ENCODE measurements at places on chromosomes 13 and 19. TPM values are rescaled to one million over a fixed set of nuclear protein-coding genes. Genes with fewer than 3 reads are reported as not detected.
A peak's percentile ranks its signal among the peaks of the same experiment; 100 is the strongest.

GRCh38 chr19:16078759-16079707 lies 2.7 kb downstream of the TPM4 start:
- DNase-seq: peak; percentile 90

DNA sequence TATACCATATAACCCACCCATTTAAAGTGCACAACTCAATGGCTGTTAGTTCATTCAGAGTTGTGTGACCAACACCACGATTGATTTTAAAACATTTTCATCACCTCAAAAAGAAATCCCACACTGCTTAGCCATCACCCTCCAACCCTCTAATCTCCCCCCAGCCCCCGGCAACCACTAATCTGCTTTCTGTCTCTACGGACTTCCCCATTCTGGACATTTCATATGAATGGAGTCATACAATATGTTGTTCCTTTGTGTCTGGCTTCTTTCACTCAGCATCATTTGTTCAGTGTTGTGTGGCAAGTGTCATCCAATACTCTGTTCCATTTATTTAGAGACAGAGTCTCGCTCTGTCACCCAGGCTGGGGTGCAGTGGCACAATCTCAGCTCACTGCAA lies 4.0 kb upstream of the PNMA8B start:
- no peak for DNase-seq

The DHDH gene
- 3.3 TPM for total RNA-seq

The ZNF581 gene
- 119 TPM for total RNA-seq

The APOE gene
- total RNA-seq: 1.3 TPM

The NANOS3 gene
- not detected for total RNA-seq

GRCh38 chr13:45786293-45786920 lies 65.1 kb downstream of the SIAH3 start:
- no peak for DNase-seq

GRCh38 chr13:71867131-71867814 lies at the start of gene DACH1:
DACH1 (minus strand) TSS chr13:71867204.
- DNase-seq: no peak

DNA sequence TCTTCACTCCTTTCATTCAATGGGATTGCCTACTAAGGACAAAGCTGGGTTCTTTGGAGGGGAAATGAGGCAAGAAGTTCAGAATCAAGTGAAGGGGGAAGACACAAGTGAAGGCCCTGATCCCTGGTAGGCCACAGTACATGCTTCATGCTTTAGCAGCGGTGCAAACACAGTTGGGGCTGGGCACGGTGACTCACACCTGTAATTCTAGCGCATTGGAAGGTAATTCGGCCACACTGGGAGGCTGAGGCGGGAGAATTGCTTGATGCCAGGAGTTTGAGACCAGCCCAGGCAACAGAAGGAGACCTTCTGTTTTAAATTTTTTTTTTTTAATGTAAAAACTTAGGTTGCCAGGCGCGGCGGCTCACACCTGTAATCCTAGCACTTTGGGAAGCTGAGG lies 23.4 kb upstream of the GATAD2A start:
- DNase-seq: no peak

The ZNF112 gene
- total RNA-seq: not detected

GRCh38 chr19:49327878-49328544 lies 3.0 kb upstream of the SLC6A16 start:
- peak; percentile 96 for DNase-seq

The PIAS4 gene
- total RNA-seq: 55.1 TPM

The MZF1 gene
- 20.1 TPM for total RNA-seq

GRCh38 chr19:45276284-45276687 lies 25.2 kb downstream of the MARK4 start:
- DNase-seq: peak; percentile 50

The RHPN2 gene
- total RNA-seq: 4.3 TPM

- DNase-seq: no peak
These were observed 391.6 kb downstream of the PCDH20 start for GRCh38 chr13:61024046-61024445.

The SIGLEC8 gene
- not detected for total RNA-seq

- DNase-seq: no peak
These were observed 42.7 kb downstream of the SLAIN1 start for GRCh38 chr13:77740097-77740735.

DNA sequence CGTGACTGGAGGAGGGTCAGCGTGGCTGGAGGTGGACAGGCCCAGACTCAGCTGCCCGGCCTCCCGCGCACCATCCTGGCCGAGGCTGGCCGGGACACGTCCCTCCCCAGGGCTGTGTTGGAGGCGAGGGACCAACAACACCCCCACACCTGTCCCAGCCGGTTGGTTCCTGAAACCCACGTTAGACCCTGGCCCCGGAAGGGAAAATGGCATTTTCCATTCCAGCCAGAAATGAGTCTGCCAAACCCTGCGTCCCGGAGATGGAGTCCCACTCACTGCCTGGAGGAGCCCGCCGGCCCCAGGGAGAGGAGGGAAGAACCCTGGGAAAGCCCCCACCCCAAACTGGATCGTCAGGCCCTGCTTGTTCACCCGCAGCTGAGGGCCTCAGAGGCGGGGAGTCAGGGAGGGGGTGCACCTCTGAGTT lies 4.8 kb upstream of the WDR18 start:
- DNase-seq: no peak

DNA sequence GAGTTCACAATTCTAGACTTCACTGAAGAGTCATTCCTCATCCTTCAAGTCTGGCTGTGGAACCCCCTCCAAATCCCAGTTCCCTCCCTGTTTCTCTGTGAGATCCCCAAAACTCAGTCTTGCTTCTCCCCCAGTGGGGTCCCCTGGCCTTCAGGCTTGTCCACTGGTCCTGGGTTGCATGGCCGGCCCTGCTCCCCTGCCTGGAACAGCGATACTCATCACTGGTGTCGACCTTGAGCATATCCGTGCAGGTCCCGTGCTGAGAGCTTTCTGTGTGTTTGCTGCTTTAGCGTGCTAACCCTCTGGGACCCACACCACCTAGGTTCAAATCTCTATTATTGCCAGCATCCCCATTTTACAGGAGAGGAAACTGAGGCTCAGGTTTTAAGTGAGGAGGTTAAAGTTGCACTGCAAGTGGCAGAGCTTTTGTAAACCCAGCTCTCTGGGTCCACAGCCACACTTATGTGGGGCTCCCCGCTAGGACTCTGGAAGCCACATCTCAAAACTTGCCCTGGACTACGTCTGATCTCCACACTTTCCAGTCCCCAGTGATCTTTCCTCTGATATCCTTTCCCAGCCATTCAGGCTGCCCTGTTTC lies 15.5 kb downstream of the LIPE start:
- no peak for DNase-seq

The C5AR1 gene
- 0.11 TPM for total RNA-seq

DNA sequence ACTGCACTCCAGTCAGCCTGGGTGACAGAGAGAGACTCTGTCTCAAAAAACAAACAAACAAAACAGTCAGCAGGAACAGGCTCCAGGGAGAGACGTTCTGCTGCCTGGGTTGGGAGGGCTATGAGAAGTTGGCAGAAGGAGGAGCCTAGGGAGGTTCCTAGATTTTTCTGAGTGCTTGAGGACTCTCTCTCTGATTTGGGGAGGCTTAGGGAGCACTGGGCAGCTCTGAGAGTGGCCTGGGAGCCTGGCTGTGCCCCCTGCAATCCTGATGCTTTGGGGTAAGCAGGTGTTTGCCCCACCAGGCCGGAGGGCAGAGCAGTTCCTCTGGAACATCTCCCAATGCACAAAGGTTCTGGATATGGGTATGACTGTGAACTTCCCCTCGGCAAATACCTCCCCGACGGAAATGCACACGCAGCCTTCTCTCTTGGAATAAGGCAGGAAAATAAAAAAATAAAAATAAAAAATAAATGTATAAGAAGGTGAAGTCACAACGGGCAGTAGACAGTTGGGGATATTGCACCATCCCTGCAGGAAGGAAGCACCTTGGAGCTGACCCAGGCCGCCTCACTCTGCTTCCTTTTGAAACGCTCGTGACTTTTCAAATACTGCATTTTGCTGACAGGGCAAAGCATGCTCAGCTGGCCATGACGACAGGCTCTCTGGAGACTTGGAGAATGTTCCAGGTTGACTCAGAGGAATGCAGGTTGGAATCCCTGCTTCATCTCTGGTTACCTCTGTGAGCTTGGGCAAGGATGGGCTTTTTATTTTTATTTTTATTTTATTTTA lies 26.5 kb upstream of the HOMER3 start:
- no peak for DNase-seq

DNA sequence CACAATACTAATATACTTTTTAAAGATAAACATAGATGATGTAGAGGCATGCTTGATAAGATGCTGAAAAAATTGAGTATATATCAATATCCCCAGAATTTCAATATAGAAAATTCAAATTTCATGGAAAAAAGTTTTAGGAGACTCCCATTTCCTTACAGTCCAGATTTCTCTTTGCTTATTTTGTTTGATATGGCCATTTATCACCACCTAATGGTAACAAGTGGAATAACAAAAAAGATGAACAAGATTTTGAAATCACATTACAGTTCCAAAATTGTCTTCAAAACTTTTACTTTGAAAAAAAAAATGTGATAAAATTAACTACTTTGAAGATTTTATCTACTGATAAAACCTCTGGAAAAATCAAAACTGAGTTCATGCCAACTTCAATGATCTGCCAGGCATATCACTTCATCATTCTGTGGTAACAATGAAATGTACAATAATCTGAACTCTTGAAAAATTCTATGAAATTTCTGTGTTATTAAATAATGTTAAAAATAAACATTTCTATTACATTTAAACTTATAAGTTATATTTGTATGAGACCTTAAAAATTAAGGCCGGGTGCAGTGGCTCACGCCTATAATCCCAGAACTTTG lies 17.5 kb downstream of the MIPEP start:
- DNase-seq: peak; percentile 60

DNA sequence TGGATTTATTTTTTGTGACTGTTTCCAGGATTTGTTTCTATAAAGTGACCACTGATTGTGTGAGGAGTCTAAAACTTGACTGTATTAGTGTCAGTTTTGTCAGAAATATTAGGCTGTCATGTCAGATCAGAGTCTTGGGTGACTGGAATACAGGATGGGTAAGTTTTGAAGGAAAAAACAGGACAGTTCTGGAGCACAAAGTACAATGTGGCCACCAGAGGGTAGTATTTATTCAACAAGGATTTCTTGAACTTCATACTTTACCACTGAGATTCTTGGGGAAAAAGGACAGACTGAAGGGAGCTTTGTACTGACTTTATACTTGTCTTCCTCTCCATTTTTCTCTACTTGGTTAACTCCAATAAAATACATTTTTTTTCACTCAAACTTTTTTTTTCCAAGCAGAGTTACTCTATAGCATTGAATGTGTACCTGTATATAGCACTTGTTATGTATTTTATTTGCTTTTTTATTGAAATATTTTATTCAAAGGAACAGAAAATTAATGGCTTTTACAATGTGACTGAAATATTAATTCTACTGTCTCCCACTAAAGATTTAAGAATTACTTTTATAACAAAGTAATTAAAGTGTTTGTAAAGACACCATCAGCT lies 51.1 kb downstream of the LMO7 start:
- DNase-seq: peak; percentile 59

GRCh38 chr19:6424195-6424938 lies at the start of gene KHSRP:
KHSRP (minus strand) TSS chr19:6424811; CDS start chr19:6424701, 110 bp downstream.
- peak; percentile 71 for DNase-seq

All from Karpas-422 (cell line).